ENCODE measurements at places on chromosomes 13 and 19.

DNA sequence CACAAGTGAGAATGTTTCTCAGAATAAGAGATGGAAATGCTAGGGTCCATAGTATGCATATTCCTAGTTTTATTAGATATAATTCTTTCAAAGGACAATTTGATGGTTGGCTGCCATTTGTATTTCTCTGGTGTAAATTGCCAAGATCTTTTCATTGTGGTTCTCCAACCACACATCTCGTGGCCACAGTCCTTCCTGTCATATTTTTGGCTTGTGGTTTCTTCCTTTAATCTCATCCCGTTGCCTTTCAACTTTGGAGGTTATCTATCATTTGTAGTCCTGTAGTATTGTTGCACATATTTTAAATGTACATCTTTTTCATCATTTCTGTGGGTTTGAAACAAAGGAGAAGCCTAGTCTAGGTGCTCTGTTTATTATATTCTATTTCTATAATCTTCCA lies 61.2 kb downstream of the WASF3 start:
- no peak for DNase-seq

GRCh38 chr13:40974460-40975407 lies 44.4 kb downstream of the ELF1 start:
- peak; percentile 39 for DNase-seq

GRCh38 chr13:48265217-48265815 lies 32.3 kb downstream of the ITM2B start:
- peak; percentile 7 for DNase-seq

DNA sequence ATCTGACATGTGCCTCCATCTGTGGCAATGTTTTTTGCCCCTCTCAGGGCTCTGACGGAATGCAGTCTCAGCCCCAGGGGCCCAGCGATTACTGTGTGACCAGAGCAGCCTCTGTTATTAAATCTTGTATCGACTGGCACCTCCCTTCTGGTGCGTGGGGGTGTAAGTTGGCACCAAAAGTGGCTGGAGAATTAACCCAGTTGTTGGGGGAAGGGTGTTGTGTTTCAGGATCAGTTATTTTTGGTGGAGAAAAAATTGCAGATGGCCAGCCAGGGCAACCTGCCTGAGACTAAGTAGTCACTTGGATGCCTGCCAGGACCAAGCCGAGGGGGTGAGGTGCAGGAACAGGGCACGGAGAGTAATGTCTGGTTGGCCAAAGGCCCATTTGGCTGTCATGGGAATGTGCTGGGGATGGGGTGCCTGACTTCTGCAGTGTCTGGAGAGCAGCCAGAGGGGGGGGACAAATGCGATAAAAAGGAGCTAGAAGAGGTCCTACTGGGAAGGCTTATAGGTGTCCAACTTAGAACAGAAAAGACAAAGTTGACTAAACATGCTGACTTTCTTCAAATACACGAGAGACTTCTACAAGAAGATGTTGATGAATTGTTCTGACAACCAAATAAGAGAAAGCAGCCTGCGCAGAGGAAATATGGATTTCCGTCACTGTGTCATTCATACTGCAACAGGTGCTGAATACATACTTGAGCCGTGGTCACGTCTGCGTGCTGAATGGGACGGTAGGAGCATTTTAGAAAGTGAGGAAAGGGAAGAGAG lies 69.8 kb downstream of the SIAH3 start:
- DNase-seq = no peak

DNA sequence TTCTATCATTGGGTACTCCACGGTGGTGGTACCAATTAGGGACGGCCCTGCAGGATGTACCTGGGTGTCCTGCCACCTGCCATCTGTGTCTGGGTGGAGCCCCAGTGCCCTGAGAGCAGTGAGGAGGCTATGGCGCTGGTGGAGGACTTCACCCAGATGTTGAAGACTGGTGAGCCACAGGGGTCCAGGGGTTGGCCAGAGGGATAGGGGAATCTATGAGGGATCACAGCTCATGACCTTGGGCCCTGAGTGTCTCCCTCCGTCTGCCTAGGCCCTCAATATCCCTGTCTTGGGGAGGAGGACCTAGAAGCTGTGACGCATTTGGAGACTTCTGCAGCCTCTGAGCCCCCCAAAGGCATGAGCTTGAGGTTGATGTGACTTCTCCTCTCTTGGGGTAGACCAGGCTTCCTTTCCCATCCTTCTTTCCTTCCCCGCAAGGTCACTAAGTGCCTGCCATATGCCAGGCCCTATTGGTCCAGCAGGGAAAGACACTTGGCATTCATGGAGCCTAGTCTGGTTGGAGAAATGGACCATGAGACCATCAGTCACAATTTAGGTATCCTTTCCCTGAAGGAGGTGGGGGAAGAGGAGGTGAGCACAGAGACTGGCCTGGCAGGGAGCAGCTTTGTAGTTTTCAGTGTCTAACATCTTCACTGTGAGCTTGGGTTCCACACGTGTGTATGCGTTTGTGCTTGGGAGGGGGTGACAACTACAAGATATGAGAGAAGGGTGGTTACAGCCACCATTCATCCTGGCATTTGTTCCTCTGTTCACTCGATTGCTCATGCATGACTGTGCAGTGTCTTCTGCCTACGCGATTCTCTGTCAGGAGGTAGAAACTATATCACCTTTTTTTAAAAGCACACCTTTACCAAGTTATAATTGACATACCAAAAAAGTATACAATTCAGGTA lies 5.1 kb upstream of the MZF1 start:
- DNase-seq = no peak

DNA sequence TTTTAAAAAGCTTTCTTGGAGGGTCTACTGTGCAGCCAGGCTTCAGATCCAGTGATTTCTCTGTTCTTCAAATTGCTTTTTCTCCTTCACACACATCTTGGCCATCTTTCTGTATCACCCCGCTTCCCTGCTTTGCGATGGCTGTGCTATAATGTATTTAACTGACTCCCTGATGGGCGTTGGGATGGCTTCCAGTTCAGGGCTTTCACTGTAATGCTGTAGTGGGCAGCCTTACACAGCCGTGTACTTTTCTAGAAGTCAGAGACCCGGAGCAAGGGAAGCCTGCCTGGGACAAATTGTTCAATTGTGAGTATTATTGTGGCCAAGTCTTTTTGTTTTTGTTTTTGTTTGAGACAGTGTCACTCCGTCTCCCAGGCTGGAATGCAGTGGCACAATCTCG lies 19.4 kb upstream of the PAK4 start:
- no peak for DNase-seq

DNA sequence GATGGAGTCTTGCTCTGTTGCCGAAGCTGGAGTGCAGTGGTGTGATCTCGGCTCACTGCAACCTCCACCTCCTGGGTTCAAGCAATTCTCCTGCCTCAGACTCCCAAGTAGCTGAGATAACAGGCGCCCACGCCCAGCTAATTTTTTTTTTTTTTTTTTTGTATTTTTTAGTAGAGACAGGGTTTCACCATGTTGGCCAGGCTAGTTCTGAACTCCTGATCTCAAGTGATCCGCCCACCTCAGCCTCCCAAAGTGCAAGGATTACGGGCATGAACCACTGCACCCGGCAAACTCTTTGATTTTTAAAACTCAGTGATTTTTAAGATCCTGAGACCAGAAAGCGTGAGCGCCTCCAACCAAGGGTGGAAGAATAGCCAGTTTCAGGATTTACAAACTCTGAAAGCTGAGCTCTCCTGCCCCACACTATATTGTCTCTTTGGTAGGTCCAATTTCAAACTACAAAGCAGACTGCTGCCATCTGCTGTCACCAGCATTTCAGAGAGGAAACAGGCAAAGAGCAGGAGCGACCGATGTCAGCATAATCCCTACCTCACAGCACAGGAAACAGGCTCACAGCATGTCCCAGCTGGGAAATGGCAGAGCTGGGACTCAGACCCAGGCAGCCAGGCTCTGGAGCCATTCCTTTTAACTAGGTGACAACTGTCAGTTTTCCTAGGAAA lies 9.2 kb downstream of the NOSIP start:
- no peak for DNase-seq
